ENCODE measurements at places on chromosomes 3 and 15.

DNA sequence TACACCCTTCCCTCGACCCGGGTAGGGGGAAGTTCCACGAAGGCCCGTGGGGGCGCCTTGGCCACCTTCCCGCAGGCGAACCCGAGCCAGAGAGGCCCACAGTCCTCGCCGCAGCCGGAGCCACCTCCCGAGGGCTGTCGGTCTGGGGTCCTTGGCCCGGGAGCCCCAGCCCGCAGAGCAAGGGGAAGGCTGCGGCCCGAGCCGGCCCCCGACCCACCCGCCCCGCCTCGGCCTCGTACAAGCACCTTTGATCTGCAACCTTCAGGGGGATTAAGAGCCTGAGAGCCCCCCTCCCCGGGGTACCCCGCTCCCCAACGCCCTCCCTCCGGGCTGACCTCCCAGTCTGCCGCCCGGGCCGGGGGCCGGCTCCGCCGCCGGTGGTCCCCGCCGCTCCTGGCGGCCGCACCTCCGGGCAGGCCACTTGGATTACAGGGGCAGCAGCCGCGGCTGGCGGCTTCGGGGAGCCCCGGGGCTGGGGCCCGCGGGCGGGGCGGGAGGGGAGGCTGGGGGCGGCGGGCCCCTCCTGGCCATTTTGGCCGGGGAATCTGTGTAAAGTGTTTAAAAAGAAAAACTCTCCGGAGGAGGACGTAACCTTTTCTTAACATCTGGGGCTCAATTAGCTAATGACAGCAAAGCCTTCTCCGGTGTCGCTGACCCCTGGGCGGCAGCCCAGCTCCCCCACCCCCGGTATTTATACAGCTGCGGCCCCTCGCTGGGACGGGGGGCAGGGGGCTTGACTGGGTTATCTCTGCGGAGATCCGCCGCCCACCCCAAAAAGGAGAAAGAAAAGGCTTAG lies 40.2 kb downstream of the EPHB3 start:
- DNase-seq = no peak

- DNase-seq = no peak
These were observed 175.0 kb downstream of the PDZRN3 start for GRCh38 chr3:73449774-73450173.

DNA sequence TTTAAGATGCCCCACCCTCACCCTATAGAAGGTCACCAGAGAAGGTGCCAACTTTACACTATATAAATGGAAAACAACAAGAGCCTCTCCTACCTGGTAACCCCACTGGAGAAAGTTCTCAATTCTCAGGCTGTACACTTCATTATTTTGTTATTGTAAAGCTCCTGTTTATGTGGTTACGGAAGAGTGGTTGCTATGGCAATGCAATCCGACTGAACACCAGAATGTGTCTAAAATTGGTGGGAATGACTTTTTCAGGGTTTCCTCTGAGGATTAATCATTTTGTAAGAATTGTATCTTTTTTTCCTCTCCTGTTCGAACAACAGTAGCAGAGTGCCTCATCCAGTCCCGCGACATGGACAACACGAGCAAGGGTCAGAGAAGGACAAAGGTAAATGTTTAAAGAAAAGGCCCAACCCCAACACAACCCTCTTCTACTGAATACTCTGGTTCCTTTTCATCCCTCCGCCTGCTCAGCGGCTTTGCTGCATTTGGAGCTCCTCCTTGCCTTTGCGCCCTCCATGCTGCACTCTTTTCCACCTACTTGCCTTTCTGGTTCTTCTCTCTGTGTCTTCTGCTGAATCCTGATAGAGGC lies 45.3 kb downstream of the DGKG start:
- no peak for DNase-seq

DNA sequence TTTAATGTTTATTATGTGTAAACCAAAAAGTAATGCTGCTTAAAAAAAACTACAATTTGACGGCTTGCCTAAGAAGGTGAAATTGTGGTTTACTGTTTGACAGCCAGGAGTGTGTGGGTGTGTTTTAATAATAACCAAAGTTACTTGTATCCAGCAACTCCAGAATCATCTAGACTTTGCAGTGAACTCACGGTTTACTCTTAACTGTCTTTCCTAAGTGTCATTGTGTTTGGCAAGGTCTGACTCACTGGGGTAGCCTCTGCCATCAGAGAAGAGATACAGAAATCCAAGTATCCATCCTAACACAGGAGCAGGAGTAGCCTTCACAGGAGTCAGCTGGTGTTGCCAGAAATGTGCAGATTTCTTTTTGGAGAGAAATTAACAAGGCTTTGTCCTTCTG lies 151.1 kb downstream of the CTNNB1 start:
- no peak for DNase-seq

GRCh38 chr3:119157971-119158370 lies 12.0 kb downstream of the TEX55 start:
- DNase-seq = no peak

- peak; percentile 77 for DNase-seq
These were observed 198.5 kb upstream of the GADL1 start for GRCh38 chr3:31092748-31093589.

- DNase-seq = no peak
These were observed 291.2 kb upstream of the STT3B start for GRCh38 chr3:31241533-31241932.

DNA sequence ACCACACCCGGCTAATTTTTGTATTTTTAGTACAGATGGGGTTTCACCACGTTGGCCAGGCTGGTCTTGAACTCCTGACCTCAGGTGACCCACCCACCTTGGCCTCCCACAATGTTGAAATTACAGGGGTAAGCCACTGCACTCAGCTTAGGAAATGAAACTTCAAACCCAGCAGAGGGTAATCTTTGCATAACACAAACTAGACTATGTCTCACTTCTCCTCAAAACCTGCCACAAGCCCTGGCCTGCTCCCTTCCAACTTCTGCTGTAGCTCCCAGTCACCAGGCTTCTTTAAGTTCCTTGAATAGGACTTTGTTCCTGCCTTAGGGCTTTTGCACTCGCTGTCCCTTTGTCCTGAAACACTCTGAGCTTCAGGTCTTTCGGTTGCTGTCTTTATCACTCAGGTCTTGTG lies 39.2 kb upstream of the SEMA4B start:
- DNase-seq = no peak

DNA sequence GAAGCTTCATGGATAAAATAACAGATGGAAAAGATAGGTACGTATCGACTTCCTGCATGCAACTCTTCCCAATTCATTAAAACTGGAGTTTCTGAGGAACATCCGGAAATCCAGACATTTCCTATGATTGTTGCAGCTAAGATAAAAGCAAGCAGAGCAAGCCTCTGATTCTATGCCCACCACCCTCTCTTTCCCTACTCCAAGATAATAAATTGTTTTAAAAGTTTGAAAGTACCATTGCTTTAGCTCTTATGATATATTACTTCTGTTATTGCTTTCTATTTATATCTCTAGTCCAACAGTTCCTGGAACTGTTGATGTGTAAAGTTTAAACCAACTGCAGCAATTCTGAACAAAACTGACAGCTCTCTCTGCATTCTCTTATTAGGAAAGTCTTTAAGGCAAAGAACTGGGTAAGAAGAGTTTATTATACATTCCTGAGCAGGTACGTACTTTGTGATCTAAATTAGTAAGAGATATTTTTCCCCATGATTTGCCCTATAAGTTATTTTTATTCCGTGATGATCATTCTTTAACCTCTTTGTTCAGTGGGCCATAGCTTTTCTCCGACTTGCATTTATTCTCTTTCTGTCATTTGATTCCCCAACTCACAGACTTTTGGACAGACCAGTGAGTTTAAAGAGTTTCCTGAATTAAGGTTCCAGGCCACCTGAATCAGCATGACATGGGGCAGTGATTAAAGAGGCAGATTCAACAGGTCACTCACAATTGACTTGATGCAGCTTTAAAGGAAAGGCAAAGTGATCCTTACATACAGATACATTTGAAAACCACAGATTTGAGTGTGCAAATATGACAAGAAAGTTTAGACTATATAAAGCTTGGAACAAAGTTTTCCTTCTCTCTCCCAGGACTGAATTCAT lies 94.2 kb upstream of the THRB start:
- DNase-seq = no peak

GRCh38 chr3:39327053-39327745 lies 2.3 kb upstream of the CCR8 start:
- DNase-seq = no peak
